HT1080 (cell line): ENCODE measurements at places on chromosomes 1 and 21. TPM values are rescaled to one million over a fixed set of nuclear protein-coding genes. Genes with fewer than 3 reads are reported as not detected.
A peak's percentile ranks its signal among the peaks of the same experiment; 100 is the strongest.

GRCh38 chr21:33514229-33514628 is 22.7 kb upstream of the DNAJC28 start:
- DNase-seq = no peak

NRAS gene
- 42.6 and 52.2 TPM in 2 replicates for total RNA-seq

GRCh38 chr1:109216662-109217061 is 2.9 kb downstream of the SARS1 start:
- no peak for DNase-seq

ACKR1 gene
- total RNA-seq = not detected in 2 replicates

CNR2 gene
- total RNA-seq = not detected in 2 replicates

- DNase-seq = peak; percentile 85
Measured at GRCh38 chr21:39632796-39633442, 20.2 kb downstream of the B3GALT5 start.

- no peak for DNase-seq
Measured at GRCh38 chr1:36178471-36179219, 22.7 kb downstream of the MAP7D1 start.

BRINP2 gene
- total RNA-seq = 0.03 and 0.63 TPM in 2 replicates

- DNase-seq = no peak
Measured at GRCh38 chr1:245751726-245752470, 597.1 kb downstream of the KIF26B start.

ZNF670 gene
- 3.3 and 3.6 TPM in 2 replicates for total RNA-seq

DNA sequence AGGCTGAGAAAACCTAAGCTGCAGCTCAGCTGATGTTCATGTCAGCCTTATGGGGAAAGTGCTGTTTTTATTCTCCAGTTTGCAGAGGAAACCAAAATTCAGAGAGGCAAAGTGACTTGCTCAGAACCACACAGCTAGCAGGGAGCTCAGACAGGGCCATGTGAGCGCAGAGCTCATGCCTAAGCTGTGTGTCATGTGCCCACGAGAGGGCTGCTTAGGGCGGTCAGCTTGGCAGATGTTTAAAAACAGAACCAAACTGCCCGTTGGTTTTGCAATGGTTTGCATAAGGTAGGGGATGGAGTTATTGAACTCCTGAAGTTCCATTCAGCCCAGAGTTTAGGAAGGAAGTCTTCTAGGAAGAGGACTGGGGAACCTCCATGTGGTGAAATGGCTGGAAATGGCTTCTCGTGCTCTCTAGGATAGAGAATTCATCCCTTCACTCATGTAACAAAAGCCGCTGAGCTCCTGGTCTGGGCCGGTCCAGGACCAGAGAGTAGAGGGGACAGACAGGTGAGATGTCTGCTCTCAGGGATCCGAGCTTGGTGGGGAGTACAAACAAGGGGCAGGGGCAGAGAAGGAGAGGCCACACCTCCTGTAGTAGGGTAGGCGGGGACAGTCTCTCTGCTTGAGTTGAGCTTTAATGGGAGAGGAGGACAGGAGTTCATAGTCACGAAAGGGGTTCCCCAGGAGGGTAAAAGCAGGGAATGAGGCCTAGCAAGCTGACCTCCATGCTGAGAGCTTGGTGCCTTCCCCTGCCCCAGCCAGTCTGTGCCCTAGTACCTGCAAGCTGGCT is 46.9 kb downstream of the ARHGEF10L start:
- peak; percentile 81 for DNase-seq

FAM131C gene
- total RNA-seq = 0.30 and 2.1 TPM in 2 replicates

AGT gene
- total RNA-seq = 0.10 and 0.40 TPM in 2 replicates

DTL gene
- 55.8 and 66.3 TPM in 2 replicates for total RNA-seq

POLR3GL gene
- total RNA-seq = 6.6 and 8.3 TPM in 2 replicates

ATP6V1G3 gene
- not detected in 2 replicates for total RNA-seq

C1orf116 gene
- 0.20 and 0.59 TPM in 2 replicates for total RNA-seq

SLC25A24 gene
- 25.9 and 32.7 TPM in 2 replicates for total RNA-seq

OR14K1 gene
- total RNA-seq = not detected in 2 replicates

LCE3E gene
- not detected in 2 replicates for total RNA-seq

DNA sequence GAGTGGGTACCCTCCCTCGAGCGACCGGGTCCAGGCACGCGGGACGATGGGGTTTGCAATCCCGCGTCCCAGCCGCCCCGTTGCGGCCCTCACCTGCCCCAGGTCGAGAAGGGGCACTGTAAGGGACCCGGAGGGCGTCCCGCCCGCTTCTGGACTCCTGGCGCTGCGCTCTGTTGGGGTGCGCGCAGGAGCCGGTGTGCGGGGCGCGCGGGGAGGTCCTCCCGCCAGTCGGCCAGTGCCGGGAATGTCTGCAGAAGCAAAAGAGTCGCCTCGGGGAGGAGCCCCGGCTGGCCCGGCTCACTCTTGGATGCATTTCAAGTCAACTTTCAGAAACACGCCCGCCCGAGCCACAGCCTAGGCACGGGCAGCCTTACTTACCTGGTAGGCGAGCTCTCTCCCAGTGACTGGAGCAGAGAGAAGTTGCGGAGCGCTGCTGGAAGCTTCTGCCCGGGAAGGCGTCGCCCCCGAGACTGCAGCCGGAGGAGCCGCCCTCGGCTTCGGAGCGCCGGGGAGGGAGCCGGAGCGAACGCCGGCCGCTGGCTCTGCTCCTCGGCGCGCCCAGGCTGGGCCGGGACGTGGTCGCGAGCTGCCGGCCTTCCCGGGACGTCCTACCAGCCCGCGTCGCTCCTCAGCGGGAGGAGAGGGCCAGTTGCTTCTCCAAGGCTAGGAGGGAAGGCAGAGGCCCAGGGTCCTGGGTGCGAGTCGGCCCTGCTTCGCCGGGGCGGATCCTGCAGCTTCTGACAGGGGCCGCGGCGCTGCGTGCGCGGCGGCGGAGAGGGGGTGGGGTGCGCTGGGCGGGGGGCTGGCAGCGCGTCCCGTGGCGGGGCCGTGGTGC is at the start of gene LMX1A:
LMX1A (minus strand) TSS at position 739 of the 835 bp plus-strand sequence. CDS start 1,156 bp downstream, outside the sequence.
- DNase-seq = no peak

DNA sequence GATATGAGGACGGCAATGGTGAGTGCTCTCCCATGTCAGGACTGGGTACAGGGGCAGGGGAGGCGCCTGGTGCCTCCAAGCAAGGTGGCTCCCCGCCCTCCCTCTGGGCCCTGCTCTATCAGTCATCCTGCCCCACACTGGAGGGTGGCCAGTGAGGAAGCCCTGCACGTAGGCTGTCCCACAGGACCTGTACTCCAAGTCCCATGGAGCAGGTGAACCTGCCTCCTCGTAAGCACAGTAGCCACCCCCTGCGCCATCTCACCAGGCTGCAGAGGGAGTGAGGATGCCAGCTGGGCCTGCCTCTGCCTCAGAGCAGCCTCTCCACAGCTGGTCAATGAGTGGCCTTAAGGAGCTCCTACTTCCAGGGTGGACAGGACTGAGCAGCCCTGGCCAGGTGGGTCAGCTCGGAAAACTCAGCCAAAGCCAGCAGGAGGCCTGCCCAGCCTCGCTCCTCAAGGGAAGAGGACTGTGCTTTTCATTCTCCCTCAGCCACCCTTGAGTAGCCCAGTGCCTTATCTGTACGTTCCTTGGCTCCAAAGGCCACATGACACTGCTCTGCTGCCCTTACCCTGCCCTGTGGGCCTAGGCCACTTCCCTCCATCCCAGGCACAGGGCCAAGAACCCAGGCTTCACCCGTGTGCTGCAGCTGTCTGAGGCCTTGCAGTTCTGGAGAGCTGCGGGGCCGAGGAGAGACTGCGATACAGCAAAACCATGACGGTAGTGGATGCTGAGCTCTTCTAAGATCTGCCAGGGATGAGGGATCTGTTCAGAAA is 39.6 kb downstream of the SLC45A1 start:
- DNase-seq = no peak

GRCh38 chr1:44353604-44354003 is 1.5 kb downstream of the ERI3 start:
- DNase-seq = no peak

DNA sequence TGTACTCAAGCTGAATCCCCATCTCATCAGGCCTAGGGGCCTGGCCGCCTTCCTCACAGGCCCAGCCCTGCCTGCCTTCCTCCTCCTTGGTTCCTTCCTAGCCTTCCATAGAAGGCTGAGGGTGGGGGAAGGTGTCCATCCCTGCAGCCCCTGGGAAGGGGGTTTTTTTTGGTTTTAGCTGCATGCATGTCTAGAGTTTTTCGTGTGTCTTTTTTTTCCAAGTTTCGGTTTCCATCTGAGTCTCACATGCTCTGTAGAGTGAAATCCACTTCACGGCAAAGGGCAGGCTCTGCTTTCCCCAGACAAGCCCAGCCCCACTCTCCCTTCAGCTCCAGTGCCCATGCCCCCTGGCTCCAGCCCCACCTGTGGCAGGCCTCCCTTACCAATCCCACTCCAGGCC is 32.1 kb downstream of the GRHL3 start:
- DNase-seq = no peak

DNA sequence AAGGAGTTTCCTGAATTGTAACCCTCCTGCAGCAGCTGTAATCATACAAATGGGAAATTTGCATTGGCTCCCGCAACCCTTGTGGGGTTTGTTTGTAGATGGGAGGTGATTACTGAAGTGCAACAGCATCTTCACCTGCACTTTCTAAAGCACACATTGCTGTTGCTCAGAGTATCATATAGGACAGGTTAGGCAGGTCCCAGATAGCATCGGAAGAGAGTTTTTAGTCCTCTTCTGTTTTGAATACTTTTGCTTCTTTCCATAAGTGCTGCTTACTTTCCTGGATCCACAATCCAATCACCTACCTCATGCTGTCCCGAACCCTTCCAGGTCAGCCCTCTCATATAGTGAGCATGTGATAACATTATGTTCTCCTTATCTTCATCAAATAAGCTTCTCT is 300.4 kb downstream of the PTPRC start:
- DNase-seq = no peak

- peak; percentile 51 for DNase-seq
Measured at GRCh38 chr1:44594871-44595735, 79.2 kb downstream of the TMEM53 start.
